NCI-H2029 treated with DMSO at 0.1 percent for 48 hours (cell line): ENCODE measurements at places on chromosomes 1 and 21.

GRCh38 chr1:33072707-33073106 is 8.2 kb upstream of the AZIN2 start:
- DNase-seq, result no peak

GRCh38 chr1:41236781-41237180 is 5.3 kb downstream of the SCMH1 start:
- DNase-seq, result no peak

- DNase-seq, result no peak
Observed at GRCh38 chr1:229364207-229365065, 21.6 kb upstream of the CCSAP start.

GRCh38 chr21:45259206-45259840 is 28.4 kb downstream of the POFUT2 start:
- no peak for DNase-seq

DNA sequence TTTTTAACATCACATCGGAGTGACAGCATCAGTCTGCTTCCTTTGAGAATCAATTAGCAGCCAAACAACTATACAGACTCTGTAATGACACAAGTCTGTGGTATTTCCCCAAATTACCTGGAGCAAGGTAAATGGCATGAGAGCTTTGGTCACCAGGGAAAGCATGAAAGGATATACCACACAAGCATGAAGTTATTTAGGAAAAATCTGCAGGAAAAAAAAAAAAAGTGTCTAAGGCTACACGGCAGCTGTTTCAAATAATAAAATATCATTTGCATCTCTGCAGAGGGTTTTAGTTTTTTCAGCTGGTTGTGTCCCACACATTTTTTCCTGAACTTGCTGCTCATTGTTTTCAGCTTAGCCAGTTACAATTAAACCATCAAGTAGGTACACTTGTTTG is 234.7 kb downstream of the TTLL7 start:
- DNase-seq, result no peak

GRCh38 chr1:30853350-30853749 is 55.2 kb downstream of the SDC3 start:
- DNase-seq, result no peak

DNA sequence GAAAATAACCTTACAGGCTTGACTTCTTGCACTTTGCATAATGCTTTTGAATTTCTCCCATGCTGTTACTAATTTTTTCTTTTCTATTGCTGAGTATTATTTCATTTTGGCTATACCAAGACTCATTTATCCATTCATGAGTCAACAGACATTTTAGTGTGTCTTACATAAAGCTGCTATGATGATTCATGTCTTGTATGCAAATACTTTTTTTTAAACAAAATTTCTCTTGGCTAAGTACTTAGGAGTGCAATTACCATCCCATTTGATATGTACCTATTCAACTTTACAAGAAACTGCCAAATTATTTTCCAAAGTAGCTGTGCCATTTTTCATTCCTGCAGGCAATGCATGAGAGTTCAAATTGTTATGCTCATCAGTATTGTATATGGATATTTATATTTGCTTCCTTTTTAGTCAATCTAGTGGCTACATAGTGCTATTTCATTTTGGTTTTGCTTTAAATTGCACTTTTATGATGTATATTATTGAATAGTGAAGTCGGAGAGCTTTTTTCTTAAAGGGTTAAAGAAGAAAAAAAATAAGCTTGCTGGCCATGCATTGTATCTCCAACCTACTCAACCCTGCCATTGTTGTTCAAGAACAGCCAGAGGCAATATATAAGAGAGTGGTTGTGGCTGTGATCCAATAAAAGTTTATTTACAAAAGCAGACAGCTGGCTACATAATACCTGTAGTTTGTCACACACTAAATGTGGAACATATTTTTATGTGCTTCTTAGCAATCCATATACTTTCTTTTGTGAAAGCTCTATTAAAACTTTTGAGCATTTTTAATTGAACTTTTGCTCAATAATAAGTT is 862.8 kb downstream of the KCNT2 start:
- no peak for DNase-seq
